ENCODE measurements at places on chromosomes 7 and 10. TPM values are rescaled to one million over a fixed set of nuclear protein-coding genes. Genes with fewer than 3 reads are reported as not detected.

Gene SPDYE2
- not detected for total RNA-seq

Gene PNLIPRP3
- total RNA-seq: 0.03 TPM

Gene CNTNAP2
- total RNA-seq: 0.02 TPM

Gene DENND10
- 48.3 TPM for total RNA-seq

Gene LMTK2
- 9.3 TPM for total RNA-seq

Gene GSTO1
- 305 TPM for total RNA-seq

Gene HECW1
- total RNA-seq: 15.3 TPM

Gene MCM10
- total RNA-seq: 20.1 TPM

Gene GJD4
- total RNA-seq: not detected

All from A549 treated with AZD2906 at 1 μM for 4 hours (cell line).